Aorta (tissue), 5 donors: ENCODE measurements at places on chromosomes 3 and 15. TPM values are rescaled to one million over a fixed set of nuclear protein-coding genes. Genes with fewer than 3 reads are reported as not detected.

CPLX3 gene
- total RNA-seq: not detected

HESX1 gene
- 0.36 TPM for total RNA-seq

HRG gene
- not detected for total RNA-seq

APPL1 gene
- total RNA-seq: 40.6 TPM

CISH gene
- total RNA-seq: 10.1 TPM

CGNL1 gene
- total RNA-seq: 46.3 TPM

C15orf62 gene
- total RNA-seq: 0.19 TPM

LRRN1 gene
- total RNA-seq: 6.6 TPM

TNNC1 gene
- total RNA-seq: 2.6 TPM

GOLGA8J gene
- total RNA-seq: 1.5 TPM

NAALADL2 gene
- total RNA-seq: 19.0 TPM

SNRPA1 gene
- total RNA-seq: 49.2 TPM

ST6GAL1 gene
- total RNA-seq: 80.3 TPM

RTP1 gene
- 0.16 TPM for total RNA-seq

PLA1A gene
- total RNA-seq: 2.1 TPM

FOXL2NB gene
- total RNA-seq: not detected

KBTBD13 gene
- 1.5 TPM for total RNA-seq

WNT7A gene
- total RNA-seq: not detected

CHRM5 gene
- total RNA-seq: not detected

TERC gene
- 12.4 TPM for total RNA-seq

GRIP2 gene
- 8.6 TPM for total RNA-seq

INSYN1 gene
- 4.8 TPM for total RNA-seq

OR5H6 gene
- total RNA-seq: not detected

SNX22 gene
- 0.36 TPM for total RNA-seq

TOPBP1 gene
- 23.2 TPM for total RNA-seq

ASB14 gene
- not detected for total RNA-seq

MB21D2 gene
- 3.9 TPM for total RNA-seq

SQOR gene
- total RNA-seq: 44.5 TPM

CCR8 gene
- total RNA-seq: not detected

ADCY5 gene
- 65.5 TPM for total RNA-seq

THPO gene
- 1.2 TPM for total RNA-seq

MUSTN1 gene
- 86.6 TPM for total RNA-seq

NLGN1 gene
- total RNA-seq: 15.5 TPM

TIMP4 gene
- 8.3 TPM for total RNA-seq

CCR1 gene
- 13.9 TPM for total RNA-seq

SERINC4 gene
- not detected for total RNA-seq

TNFAIP8L3 gene
- total RNA-seq: 24.5 TPM

SNTN gene
- total RNA-seq: not detected

PYDC2 gene
- total RNA-seq: not detected

BNC1 gene
- total RNA-seq: 0.21 TPM

TF gene
- total RNA-seq: 1.1 TPM

IP6K2 gene
- 58.2 TPM for total RNA-seq

ZCWPW2 gene
- total RNA-seq: 1.1 TPM

MANF gene
- total RNA-seq: 108 TPM

CCDC33 gene
- total RNA-seq: not detected

MAP2K1 gene
- 49.7 TPM for total RNA-seq
